Naive thymus-derived CD8-positive, alpha-beta T cell (primary cell): ENCODE measurements at places on chromosomes 7 and 10.

GRCh38 chr10:48418189-48418788 lies 111.8 kb downstream of the MAPK8 start:
- DNase-seq: no peak

DNA sequence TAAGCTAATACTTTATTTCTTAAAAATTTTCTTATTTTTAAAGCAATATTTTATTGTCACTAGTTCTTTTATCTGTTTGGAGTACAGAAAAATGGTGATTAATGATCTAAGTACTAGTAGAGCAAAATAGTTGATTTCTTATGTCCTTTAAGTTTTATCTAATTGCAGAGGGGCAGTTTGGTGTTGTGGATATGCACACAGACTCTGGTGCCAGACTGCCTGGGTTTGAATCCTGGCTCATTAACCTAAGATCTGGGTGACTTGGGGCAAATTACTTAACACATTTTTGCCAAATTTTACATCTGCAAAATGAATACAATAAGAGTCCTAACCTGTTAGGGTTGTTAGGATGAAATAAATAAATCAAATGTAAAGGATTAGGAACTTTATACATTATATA lies 10.7 kb upstream of the PRPS1L1 start:
- no peak for DNase-seq

DNA sequence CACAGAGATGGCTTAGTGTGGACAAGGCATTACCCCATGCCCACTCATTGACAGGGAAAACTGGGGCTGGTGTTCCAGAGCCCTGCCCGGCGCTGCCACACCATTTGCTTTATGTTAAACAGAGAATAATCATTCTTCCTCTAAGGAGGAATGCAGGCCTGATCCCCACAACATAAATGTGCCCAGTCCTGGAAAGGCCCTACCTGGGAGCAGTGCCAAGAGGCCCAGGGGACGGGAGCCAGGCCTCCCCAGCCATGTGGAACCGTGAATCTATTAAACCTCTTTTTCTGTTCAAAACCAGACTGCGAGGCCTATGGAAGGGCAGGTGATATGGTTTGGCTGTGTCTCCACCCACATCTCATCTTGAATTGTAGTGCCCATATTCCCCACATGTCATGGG lies 264.1 kb downstream of the GRID1 start:
- DNase-seq: no peak

GRCh38 chr10:73439055-73439454 lies 5.7 kb upstream of the MSS51 start:
- no peak for DNase-seq

DNA sequence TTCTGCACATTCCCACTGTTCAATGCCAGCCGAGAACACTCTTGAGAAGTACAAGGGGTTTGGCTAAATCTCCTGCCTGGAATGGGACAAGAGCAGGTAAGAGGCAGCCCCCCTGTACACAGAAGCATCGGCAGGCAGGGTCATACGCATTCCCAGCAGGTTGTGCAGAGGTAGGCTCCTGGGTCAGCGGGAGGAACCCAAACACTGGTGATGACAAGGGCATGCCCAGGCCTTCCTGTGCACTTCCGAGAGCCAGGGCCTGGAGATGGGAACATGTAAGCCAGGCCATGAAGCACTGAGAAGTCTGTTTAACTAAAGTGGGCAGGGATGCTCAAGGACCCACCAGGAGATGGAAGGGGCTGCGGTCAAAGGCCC lies 130.3 kb upstream of the CHST15 start:
- DNase-seq: peak; percentile 9

DNA sequence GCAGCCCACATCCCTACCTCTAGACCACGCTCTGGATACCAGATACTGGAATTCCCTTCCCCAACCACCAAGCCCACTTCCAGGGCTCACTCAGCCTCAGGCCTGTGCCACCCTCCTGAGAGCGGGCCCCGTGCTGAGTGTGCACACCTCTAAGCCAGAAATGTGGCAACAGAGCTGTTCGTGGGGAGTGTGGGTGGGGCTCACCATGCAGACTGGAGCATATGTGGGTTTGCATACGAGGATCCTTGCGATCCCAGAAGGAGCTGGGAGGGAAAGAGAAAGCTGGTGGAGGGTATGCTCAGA lies 13.0 kb upstream of the LIMK1 start:
- DNase-seq: no peak

- DNase-seq: no peak
Measured at GRCh38 chr10:114206902-114207301, 27.7 kb downstream of the TDRD1 start.

DNA sequence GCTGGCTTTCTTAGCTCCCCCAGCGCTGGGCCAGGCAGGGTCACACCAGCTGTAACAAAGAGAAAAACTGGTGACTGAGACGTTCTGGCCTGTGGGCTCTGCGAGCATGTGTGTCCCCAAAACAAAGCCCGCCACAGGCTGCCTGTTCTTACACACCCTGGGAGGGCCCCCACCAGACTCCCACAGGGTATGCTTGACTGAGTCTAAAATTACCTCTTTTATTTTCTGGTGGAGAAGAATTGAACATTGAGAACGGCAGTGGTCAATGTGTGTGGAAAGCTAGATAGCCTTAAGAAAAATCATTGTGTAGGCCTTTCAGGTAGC lies 808 bp downstream of the C10orf71 start:
- no peak for DNase-seq

- no peak for DNase-seq
Measured at GRCh38 chr10:77686096-77686495, 48.5 kb upstream of the KCNMA1 start.

DNA sequence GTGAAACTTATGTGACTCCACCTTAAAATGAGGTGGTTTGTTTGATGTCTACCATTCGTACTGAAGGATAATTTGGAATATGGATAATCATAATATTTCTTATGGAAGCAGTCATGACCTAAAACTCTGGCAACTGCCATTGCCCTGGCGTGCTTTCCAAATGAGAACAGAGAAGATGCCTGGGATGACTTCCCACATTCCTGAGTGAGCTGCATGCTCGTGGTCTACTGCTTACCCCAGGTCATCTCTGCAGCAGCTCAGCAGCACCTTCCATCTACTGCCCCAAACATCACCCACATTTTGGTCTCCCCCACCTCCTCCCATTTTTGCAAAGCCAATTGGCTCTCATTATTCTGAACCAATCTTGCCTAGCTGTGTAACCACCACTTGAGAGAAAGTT lies 40.1 kb downstream of the LYZL1 start:
- DNase-seq: no peak

GRCh38 chr7:66899552-66900280 lies 21.3 kb upstream of the TMEM248 start:
- no peak for DNase-seq

DNA sequence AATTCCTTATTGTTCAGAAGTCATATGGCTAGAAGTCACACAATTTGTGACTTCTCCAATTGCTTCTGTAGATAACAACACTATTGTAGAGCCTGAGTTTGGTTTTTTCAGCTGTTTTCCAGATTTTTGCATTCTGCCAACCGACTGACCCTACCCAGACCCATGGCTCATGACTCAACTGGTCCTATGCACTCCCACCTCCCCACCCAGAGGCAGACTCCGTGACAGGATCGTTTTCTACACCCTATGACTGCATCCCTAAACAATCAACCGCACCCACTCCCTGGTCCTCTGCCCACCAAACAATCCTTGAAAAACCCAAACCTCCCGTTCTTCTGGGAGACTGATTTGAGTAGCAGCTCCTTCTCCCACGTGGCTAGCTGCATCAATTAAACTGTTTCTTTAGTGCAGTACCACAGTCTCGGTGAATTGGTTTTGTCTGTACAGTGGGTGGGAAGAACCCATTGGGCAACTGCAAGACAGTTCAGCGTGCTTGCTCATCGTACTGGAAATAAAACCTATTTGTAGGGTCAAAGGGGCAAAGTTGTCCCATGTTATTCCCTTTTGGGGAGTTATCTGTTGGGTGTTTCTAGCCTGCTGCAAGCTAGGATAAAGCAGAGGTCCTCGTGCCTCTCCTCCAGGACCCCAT lies 150.3 kb upstream of the FAM20C start:
- no peak for DNase-seq

DNA sequence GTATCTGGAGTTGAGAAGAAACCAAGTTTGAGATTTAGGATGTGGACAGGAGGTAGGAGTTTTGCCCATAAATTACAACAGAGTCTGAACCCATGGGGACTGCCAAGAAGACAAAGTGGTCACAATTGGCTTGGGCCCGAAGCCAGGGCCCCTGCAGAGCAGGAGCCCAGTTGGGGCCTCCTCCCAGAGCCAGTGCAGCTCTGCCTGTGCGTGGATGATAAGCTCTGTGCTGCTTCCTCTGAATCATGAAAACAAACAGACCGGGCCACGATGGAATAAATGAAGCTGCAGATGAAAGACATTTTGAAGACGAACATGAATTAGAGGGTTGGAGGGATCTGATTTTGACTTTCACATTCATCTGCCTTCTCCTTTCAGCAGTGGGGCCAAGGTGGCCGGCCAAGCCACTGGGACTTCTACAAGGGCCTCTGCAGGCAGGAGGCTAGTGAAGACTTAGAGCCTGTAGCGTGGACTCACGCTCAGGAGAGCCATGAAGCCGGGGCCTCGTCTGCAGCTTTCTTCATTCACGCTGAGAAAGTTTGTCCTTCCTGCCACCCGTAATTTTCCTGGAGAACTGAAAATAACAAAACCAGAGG lies 156.8 kb upstream of the LYZL1 start:
- no peak for DNase-seq

DNA sequence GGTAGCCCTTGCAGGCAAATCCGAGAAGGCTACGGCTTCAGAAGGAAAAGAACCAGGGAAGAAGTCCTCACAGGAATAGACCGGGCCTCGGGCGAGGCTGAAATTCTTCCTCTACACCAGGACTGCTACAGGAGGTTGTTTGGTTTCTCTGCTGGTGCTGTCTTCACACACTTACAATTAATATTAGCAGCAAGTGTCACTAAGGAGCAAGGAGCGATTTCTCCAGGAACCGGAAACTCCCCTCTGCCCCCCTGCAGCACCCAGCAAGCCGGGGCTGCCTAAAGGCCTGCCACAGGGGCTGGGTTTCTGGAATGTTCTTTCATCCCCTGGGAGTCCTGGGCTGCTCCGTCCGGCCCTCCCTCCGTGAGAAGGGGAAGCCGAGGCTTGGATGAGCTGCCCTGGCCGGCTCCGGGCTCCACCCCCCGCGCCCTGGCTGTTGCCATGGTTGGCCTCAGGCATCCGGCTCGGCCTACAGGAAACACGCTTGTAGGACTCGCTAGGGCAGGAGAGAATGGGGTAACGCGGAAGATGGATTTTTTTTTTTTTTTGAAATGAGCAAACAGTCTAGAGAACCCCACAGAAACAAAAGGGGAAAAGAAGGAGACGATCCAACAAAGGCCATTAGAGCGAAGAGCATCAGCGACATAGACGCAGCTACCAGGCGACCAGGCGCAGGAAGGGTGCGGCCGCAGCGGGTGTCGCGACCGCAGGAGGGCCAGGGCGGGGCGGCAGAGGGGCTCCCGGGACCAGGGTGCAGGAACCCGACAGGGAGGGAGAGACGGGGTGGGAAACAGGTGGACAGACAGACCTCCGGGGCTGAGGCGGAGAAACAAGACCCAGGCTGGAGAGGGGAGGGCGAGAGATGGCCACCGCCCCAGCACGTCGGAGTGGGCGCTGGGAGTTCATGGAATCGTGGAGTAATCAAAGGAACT lies 33.0 kb downstream of the EN2 start:
- DNase-seq: peak; percentile 23

DNA sequence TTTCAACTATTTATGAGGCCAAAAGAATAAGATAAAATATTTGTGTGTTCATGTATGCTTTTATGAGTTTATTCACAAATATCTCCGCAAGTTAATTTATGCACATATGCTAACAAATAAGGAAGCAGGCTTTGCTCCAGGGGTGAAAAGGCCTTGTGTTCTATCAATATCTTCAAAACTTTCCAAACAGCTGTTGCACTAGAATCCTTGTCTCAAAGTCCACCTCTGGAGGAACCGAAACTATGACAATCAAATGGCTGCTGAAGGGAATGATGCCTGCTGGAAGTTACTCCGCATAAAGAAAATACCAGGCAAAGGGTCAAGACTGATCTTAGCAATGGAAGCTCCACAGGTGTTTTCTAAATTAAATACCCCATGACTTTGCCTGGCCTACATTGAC lies 145.0 kb upstream of the GHITM start:
- no peak for DNase-seq

- no peak for DNase-seq
Measured at GRCh38 chr10:131943021-131943814, 38.5 kb downstream of the BNIP3 start.

- no peak for DNase-seq
Measured at GRCh38 chr10:77463967-77464745, 173.5 kb downstream of the KCNMA1 start.

GRCh38 chr7:7820409-7820808 lies 102.0 kb upstream of the RPA3 start:
- no peak for DNase-seq

DNA sequence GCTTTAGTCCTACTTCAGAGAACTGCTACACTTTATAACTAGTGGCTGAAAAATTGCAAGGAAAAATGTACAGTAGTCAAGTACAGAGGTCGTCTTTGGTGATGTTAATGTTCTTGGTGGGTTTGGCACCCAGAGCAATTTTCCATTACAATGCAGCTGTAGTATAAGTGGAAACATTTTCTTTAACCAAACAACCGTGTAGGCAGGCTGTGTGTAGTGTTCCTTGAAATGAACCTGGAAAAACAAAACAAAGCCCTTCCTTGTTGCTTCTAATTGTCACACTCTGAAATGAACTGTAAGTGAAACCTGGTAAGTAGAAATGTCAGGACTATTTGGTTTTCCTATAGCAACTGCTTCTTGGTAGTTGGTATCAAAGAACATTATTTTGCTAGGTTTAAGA lies 256.9 kb downstream of the MDFIC start:
- DNase-seq: no peak

- DNase-seq: no peak
Measured at GRCh38 chr7:148256433-148256832, 334.1 kb upstream of the C7orf33 start.

- no peak for DNase-seq
Measured at GRCh38 chr10:80670774-80671173, 133.1 kb downstream of the SH2D4B start.
